B cell (primary cell): ENCODE measurements at places on chromosomes 16 and 17. TPM values are rescaled to one million over a fixed set of nuclear protein-coding genes. Genes with fewer than 3 reads are reported as not detected.

The TEX19 gene
- polyA plus RNA-seq = not detected in 2 replicates

The USP7 gene
- 27.4 and 65.3 TPM in 2 replicates for polyA plus RNA-seq

The WNT3 gene
- polyA plus RNA-seq = 0.86 and 6.4 TPM in 2 replicates

The PABPN1L gene
- polyA plus RNA-seq = 0.21 and 0.84 TPM in 2 replicates

The PLEKHH3 gene
- 0.67 and 1.4 TPM in 2 replicates for polyA plus RNA-seq

The TAT gene
- not detected in 2 replicates for polyA plus RNA-seq

The VAT1L gene
- 0.03 TPM in 1 of 2 replicates, not detected in the other for polyA plus RNA-seq
